ENCODE measurements at places on chromosomes 16 and 17.

GRCh38 chr17:45854209-45854608, 9.5 kb downstream of the SPPL2C start:
- no peak for DNase-seq

DNA sequence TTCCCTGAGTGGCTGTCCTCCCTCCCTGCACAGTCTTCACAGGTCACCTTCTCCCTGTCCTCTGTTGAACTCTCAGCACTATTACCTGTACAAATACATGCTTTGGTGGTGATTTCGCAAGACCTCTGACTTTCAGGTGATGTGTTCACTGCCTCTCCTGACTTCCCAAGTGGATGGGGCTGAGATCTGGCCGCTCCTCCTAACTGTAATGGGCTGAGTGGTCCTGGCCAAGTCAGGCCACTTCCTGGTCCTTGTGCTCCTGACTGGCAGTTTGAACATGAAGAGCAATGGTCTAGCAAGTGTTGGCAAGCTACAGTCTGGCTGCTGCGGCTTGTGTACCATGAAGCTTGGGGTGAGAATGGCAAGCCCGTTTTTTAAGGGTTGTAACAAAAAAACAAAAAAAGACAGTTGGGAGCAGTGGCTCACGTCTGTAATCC, 11.7 kb upstream of the TMED6 start:
- DNase-seq: no peak

DNA sequence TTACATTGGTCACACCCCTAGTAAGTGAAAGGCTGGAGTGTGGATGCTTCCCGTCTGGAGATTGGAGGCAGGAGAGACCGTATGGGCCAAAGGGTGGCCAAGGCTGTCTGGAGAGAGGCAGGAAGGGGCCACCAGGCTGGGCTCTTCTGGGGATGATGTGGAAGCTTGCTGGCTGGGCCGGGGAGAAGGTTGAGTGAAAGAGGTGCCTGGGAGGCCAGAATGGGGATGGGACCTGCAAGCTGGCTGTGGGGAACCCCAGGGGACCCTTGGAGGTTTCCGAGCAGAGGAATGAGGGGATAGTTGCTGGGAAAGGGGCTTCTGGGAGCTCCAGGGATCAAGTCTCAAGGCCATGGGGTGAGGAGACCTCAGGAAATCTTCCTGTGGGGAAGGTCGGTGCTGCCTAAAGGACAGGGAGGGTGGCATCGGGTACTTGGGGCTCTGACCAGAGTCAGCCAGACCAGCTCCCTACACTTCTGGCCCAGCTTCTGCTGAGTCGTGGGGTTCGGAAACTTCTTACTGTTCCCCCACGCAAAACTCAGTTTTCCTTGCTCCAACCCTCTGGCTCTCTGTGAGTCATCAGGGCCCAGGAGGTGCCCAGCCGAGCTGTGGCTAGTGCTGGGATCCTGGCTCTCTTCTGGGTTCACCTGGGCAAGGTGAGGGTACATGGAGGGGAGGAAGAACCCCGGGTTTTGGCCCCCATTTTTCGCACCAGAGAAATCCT, 3.1 kb downstream of the MRC2 start:
- DNase-seq: no peak

GRCh38 chr16:62638964-62639870, 603.0 kb upstream of the CDH8 start:
- DNase-seq: no peak

- DNase-seq: no peak
These were observed 29.0 kb downstream of the TRPV2 start for GRCh38 chr17:16444258-16444886.

GRCh38 chr17:81253358-81254131, 14.4 kb downstream of the NDUFAF8 start:
- DNase-seq: no peak

GRCh38 chr17:55794725-55795482, 44.1 kb downstream of the PCTP start:
- DNase-seq: no peak

DNA sequence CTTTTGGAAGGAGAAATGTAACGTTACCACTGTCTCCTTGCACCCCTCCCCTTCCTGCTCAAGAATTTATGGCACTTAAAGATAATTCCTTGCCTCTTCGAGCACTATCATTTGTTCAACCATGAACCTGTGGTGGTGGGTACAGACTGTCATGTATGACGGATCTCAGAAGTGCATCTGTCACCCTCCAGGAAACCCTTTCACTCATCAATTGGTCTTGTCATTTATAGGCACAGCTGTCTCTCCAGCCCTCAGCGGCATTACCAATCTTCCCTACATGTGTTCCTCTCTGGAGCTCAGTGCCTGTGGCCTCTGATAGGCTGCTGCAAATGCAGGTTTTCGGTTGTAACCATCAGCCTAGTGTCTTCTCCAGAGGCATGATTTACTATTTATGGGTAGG, 15.0 kb downstream of the CNTNAP4 start:
- DNase-seq: no peak

GRCh38 chr17:81557276-81558114, 5.3 kb upstream of the FAAP100 start:
- DNase-seq: no peak

GRCh38 chr16:64422259-64422658, 699.6 kb downstream of the CDH11 start:
- no peak for DNase-seq

- no peak for DNase-seq
These were observed 985 bp downstream of the SGSM2 start for GRCh38 chr17:2338315-2338657.

- no peak for DNase-seq
These were observed 26.4 kb upstream of the CACNG1 start for GRCh38 chr17:67017910-67018309.

DNA sequence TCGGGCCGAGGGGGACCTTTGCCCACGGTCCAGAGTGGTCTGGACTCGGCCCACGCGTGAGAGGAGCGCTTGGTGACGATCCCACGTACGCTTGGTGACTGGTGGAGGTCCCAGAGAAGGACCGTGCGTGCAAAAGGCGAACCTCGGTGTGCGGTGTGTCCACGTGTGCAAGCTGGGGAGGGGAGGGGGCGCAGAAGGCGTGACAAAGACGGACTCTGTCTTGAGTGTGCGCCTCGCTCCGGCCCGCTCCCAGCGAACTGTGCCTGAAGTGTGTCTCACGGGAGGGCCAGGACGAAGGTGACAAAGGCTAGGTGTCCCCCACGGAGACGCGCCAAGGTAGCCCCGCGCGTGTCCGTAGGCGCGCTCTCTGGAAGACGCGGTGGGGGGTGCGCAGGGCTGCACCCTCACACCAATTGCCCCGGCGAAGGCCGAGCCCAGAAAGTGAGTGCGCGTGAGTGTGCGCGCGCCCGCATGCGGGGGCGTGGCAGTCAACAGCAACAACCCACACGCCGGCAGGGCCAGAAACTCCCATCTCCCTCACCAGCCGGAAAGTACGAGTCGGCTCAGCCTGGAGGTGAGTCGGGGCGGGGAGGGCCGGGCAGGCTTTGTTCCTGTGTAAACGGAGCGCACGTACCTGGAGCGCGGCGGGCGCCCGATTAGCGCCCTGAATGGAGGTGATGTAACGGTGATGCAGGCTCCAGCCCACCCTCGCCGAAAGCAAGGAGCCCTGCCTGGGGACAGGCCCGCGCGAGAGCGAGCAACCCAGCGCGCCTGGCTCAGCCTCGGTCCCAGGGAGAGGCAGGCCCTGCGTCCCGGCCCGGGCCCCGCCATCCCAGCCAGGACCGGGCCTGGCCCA, at the start of gene GPRC5C:
GPRC5C (plus strand) TSS at position 521 of the 856 bp plus-strand sequence. CDS start 7,689 bp downstream, outside the sequence.
- DNase-seq: no peak

GRCh38 chr16:8239443-8239842, 350.9 kb downstream of the TMEM114 start:
- no peak for DNase-seq

DNA sequence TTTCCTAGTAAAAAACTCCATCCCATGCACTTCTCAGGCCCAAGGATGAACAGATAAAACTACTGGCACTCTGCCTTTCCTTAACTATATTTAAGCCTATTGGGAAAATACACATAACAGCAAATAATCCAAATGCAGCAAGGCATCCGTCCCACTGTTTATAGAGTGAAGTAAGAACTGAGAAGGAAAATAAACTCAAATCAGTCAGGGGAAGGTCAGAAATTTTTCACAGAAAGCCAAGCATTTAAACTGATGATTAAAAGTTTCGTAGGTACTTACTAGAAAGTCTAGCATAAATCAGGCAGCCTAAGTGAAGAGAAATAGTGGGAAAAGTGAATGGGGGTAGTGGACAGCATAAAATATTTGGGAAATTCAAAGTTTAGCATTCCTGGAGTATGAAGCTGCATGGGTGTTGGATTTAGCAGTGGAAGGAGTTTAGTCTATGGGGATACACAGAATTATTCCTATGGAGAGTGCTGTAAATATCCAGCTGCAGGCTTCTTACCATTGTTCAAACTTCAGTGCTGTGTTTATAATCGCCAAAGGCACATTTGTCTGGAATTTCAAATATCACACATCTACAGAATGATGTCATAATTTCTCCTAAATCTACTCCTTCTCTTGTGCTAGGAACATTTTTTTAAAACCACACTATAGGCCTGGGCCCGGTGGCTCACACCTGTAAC, 1131.0 kb upstream of the GOT2 start:
- DNase-seq: no peak

GRCh38 chr17:78118801-78119241, 9.7 kb downstream of the TMC6 start:
- DNase-seq: no peak

DNA sequence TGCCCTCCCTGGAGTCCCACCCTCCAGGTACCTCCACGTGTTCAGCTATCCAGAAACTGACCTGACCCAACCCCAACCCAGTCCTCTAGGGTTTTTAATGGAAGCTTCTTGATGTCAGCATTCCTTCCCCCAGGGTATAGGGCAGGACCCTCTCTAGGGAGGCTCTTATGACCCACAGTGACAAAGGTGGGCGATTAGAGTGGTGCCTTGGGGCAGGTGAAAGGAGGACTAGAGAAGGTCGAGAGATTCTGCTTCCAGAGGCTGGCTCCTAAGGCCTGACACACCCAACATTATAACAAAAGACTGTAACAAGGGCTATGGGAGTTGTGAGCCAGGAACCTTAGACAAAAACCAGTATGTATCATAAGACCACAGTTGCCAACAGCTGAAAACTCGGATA, 17.2 kb downstream of the COX11 start:
- DNase-seq: no peak

- DNase-seq: no peak
These were observed 15.2 kb downstream of the RPH3AL start for GRCh38 chr17:337453-337852.

DNA sequence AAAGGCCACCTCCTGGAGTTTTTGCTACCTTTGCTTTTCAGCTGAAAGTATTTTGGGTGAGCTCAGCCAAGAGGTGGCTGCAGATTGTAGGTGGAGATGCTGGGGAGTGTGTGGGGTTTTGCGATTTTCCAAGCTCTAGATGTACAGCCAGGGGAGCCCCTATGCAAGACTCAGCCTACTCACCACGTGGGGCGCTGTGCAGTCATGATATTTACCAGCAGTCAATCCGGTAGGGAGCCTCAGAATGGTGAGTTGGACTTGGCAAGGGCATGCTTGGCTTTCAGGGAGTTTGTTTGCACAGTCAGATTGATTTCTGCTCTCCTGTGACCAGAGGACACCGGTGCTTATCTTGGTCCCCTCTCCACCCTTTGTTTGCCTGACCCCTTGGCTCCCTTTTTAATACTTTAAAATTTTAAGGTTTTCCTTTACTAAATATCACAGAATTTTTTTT, 175.3 kb downstream of the UTP18 start:
- DNase-seq: no peak

DNA sequence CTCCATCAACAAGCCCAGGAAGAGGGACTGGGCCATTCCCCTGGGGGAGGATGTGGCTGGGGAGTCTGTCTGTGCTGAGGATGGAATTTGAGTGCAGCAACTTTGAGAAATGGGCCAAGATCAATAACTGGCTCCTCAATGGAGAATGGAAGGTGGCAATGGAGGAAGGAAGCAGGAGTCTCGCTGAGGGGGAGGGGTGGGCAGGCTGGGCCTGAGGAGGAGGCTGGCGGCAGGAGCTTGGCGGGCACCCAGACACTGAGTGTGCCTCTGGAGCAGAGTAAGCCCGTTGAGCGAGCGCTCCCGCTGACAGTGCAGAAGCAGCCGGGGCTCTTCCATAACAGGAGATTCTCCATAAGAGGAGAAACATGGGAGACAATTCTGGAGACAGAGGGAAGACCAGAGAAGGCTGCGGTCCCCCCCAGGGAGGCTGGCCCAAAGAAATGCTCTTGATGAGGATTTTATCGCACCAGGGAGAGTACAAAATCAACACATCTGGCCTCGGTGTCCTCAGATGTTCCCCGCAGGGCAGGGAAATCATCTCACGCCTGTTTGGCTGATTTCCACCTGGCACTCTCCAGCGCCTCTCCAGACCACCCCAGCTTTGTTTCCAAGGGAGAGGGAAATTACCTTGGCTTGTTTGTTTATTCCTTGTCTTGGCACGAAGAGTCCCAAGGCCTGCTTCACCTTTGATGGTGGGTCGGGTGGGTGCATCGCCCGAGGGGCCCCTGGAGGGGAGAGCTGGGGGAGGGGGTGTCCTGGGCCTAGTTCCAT, 2.8 kb upstream of the MMP15 start:
- no peak for DNase-seq

DNA sequence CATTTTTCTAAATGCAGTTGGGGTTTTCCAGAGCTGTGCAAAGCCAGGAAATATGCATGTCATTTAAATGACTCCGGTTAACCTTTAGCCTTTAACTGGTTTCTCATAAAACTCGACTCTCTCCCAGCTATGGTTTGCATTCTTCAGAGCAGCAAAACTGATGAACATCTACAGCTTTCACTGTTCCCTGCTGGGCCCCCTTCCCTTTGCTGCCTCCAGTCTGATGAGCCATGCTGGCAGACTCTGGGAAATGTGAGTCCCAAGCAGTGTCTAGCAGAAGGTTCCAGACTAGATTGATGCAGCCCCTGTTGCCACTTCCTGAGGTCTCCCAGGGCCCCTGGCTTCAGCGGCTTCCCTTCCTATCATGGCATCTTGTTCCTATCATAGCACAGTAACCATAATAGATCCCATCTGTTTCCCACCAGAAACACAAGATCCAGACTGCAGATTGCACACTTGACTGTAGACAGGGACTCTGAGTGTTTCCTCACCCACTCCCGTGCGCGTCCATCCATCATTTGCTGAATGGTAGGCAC, 135.4 kb downstream of the CLEC16A start:
- DNase-seq: peak; percentile 83

DNA sequence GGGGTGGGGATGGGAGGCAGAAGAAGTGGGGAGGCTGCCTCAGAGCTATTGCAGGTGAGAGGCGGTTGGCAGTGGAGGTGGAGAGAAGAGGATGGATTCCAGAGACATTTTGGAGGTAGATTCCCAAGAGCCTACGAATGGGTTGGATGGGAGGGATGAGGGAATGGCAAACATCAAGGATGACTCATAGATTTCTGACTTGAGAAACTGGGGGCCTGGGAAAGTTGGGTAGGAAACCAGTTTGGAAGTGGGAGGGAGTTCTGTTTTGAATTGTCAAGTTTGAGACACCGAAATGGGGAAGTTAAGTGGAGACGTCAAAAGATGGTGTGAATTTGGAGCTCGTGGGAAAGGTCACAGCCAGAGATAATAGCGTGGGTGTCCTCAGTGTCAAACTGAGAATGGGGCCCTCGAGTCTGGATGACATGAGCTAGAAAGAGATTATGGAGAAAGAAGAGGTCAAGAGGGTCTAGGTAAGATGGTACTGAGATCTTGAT, 6.2 kb upstream of the CYLD start:
- DNase-seq: no peak

Data from non-pigmented ciliary epithelial cell (primary cell).